ENCODE measurements at places on chromosomes 2 and 18.
A peak's percentile ranks its signal among the peaks of the same experiment; 100 is the strongest.

- no peak for DNase-seq
Measured at GRCh38 chr2:11589316-11589940, 55.6 kb downstream of the GREB1 start.

- no peak for DNase-seq
Measured at GRCh38 chr18:8866679-8867078, 161.3 kb downstream of the MTCL1 start.

DNA sequence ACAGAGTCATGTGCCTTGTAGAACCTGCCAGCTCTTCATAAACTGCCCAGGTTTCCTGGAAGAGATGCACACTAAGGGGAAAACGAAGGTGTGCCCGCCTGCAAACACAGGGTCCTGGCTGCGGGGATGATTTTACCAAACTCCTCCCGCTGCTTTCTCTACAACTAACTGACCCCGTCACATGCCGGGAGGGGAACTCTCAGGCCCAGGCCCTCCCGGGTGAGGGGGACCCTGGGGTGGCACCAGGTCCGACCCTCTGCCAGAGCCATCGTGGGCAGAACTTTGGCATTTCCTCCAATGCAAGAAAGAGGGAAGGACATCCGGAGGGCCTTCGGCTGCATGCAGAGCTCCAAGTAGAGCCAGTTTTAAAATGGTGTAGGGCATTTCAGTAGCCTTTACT is 28.6 kb downstream of the CAPN13 start:
- no peak for DNase-seq

- no peak for DNase-seq
Measured at GRCh38 chr18:59383851-59384250, 24.8 kb upstream of the LMAN1 start.

DNA sequence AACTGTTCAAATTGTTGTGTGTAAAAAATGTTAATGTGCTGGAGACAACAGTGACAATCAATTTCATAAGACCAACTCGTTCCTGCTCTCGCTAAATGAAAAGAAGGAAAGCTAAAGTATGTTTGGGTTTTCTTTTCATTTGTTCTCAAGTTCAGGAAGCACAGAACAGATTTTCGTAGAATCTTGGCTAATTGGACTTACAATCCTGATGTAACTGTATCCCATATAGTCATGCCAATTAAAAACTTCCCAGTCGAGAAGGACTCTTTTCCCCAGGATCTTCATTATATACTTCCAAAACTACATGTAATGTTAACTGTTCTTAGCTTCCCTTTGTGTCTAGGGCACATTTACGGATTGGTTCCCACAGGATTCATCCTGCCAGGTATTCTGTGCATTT is 135.4 kb upstream of the ITGB6 start:
- DNase-seq: no peak

DNA sequence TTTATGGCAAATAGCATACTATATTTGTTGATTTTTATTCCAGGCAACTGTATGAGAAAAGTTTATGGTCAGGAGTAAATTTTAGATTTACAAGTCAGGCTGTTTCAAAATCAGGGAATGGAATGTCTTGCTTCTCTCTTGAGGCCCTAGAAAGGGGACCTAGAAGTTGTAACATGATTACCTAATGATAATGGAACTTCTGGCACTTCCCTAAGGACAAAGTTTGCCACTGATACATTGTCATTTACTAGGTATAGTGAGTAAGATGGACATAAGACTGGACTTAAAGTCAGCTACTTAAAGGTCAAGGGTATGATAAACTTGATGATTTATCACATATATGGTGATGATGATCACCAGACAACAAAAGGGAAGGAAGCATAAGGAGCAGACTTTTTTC is 103.3 kb upstream of the VRK2 start:
- DNase-seq: no peak

DNA sequence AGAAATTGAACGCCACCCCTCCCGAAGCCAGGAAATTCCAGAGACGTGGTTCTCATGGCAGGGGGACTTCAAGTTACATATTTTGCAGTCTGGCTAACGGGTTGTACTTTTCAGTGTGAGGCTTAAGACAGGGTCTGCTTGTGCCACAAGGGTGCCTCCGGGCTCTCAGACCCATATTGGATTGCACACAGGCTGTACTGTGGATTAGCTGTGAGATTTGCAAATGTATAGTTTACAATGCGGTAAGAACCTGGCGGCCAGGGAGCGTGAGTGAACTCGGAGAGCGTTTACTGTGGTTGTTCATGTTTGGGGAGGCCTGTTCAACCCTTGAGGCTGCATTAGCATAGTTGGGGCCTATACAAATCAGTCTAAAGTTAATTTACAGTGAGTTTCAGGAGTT is 143.9 kb upstream of the SIX2 start:
- DNase-seq: no peak

DNA sequence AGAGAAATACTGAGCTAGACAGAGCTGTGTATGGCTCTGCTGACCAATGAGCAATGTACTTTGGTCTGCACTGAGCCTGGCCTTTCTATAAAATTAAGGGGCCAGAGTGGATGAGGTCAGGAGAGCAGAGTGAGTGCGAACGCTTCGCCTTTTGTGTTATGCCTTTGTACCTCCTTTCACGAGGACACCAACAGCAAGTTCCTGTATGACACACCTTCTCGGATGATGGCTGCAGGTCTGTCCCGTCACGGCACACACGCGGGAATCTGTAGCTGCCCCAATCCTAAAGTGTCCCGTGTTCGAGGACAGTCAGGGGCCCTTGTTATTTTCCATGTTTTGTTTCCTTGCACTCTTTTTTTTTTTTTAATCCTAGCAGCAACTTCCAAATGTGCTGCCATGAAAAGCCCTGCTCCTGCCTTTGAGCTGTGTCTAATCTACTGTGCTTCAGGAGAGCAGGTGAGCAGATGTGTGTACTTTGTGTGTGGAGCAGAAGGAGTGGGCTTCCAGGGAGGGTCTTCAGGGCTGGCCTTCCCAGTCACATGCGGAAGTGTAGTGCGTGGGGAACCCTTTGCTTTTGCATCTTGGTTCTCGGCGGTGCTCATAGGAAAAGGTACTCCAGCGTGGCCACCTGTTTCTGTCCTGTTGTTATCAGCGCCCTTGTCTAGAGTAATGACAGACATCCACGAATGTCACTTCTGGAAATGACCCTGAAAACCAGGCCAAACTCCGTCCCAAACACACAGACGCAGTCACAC is 213.2 kb downstream of the NDUFA10 start:
- DNase-seq: no peak

GRCh38 chr18:3982541-3982940 is 472.6 kb downstream of the DLGAP1 start:
- no peak for DNase-seq

- DNase-seq: no peak
Measured at GRCh38 chr18:21064347-21064746, 47.3 kb downstream of the ROCK1 start.

DNA sequence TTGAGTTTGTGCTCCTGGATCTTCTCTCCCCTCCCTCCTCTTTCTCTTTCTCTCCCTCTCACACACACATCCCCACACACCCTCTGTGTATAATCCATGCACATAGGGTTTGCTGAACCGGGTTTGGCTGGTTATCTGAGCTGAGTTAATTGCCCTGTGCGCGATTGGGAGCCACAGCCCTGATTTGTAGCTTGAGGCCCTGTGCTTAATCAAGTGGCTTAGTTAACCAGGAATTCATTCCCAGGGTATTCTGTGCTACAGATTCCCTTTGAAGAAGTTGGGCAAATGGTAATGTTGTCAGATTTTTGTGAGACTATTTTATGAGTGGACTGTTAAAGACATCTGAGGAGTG is 6.2 kb downstream of the PARD3B start:
- no peak for DNase-seq

DNA sequence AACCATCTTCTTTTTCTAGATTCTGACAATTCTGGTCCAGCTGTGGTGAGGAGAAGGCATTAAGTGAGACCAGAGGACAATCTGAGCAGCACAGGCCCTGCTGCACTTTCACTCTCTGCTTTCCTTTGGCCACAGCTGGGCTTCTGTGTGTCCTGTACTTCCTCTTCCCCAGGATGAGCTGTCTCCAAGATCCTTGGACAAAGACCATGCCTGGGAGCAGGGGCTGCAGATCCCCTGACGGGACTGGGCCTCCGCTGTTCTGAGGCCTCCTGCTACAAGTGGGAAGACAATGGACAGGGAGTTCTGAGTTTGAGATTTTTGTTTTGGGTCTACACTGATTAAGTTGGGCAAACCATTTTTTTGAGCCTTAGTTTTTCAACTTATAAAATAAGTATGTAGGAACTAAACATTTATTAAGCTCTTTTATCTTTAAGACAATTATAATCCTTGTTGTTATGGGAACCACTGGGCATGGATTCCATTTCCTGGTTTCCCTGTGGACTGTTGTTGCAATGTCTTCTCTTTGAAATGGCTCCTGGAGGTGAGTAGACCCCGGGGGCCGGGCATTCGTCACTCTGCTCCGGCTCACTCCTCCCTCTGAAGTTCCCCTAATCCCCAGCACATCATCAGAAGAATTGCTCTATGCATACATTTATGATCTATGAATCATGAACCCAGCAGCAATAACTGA is 266.6 kb downstream of the ACTR3 start:
- DNase-seq: no peak

DNA sequence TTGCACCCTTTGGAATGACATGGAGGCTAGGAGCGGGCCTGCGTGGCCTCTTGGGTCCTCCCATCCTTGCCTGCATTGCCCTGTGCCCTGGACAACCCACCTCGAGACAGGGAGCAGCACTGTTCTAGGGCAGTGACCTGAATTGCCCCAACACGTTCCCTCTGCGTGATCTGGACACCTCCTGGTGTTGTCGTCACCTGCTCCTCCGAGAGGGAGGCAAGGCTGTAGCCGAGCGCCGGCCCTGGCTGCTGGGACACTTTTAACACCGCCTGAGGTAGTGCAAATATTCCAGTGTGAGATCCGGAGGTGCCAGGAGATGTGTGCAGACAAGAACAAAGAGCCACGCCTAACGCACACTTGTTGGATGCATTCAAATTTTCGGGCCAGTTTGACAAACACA is 131.5 kb downstream of the SMAD7 start:
- DNase-seq: no peak

GRCh38 chr2:158297606-158298005 is 158.9 kb downstream of the CCDC148 start:
- peak; percentile 27 for DNase-seq

DNA sequence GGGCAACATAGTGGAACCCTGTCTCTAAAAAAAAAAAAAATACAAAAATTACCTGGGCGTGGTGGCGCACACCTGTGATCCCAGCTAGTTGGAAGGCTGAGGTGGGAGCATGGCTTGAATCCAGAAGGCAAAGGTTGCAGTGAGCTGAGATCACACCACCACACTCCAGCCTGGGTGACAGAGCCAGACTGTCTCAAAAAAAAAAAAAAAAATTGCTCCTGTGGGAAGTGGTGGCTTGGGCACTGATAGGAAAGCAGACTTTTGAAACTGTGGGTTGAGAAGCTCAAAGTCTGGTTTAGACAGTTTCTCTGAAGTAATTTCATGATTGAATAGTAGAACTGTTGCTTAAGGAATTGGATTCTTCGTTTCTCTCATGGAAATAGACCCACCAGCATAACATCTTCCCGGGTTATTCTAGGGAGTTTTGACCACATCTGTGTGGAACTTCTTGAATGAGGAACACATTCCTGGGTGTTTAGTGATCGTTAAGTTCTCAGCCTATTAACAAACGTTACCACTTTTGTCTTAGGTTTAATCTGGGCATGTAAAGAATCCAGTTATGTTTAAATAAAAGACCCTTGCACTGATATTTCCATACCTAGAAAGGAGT is 33.5 kb downstream of the GRHL1 start:
- no peak for DNase-seq

GRCh38 chr2:228768818-228769217 is 502.3 kb downstream of the PID1 start:
- no peak for DNase-seq

- no peak for DNase-seq
Measured at GRCh38 chr2:9806298-9806610, 37.0 kb upstream of the TAF1B start.

GRCh38 chr2:222208010-222208690 is 90.6 kb downstream of the PAX3 start:
- no peak for DNase-seq

DNA sequence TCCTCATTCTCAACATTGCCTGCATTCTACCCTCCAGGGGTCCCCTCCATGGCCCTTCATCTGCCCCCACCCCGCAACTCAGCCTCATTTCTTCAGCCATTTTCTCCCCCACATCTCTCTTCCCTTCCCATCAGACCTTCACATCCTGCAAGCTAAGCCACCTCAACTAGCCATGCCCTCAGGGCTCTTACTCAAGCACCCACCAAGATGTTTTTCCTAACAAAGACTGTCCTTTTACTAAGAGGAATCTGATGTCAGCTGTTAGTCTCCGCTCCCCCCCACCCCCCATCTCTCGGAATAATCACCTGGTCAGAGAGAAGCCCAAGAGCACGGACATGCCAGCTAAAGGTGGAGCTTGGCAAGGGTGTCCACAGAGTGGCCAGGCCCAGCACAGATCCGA is 4.7 kb upstream of the CAPN10 start:
- DNase-seq: no peak

- DNase-seq: no peak
Measured at GRCh38 chr2:171136024-171136423, 24.7 kb downstream of the TLK1 start.

- DNase-seq: no peak
Measured at GRCh38 chr2:69509011-69509749, 71.9 kb upstream of the NFU1 start.

DNA sequence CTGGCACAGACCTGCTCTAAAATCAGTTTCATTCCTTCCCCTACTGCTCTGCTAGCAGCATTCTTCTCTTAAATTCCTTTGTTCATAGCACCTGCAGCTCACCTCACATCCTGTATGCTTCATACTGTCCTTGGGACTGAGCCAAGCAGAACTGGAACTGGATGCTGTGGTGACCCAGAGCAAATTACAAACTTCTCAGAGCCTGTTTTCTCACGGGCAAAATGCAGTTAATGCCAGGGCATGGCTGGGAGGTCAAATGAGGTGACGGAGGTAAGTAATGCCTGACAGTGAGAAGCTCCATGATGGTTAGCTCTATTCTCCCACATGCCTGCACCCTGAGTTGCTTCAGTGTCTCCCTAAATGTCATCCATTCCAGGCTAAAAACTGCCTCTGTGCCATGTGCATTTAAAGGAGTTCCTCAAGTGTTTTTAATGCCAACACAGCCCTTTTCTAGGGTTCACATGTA is 29.7 kb downstream of the C2orf42 start:
- no peak for DNase-seq

- DNase-seq: no peak
Measured at GRCh38 chr2:48712151-48712550, 43.4 kb downstream of the LHCGR start.

DNA sequence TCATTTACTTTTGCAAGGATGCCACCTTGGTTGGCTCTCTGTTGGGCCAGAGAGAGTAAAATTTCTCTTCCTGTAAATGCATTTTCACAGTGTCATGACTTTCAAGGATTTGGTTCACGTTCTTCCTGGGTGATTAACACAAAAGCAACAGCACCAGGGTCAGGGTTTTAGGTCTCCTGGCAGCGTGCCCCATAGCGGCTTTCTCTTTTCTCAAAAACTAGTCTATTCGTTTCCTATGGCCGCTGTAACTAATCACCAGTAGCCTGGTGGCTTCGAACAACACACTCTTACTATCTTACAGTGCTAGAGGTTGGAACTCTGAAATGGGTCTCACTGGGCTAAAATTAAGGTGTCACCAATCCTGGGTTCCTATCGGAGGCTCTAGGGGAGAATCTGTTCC is 56.3 kb upstream of the ACMSD start:
- no peak for DNase-seq
